Activated CD4-positive, alpha-beta T cell treated with anti-CD3 and anti-CD28 coated beads, Interleukin-2, amount 50 U/mL, for 48 hours (primary cell): ENCODE measurements at places on chromosomes 1 and 21.

- DNase-seq: no peak
Observed at GRCh38 chr1:53585129-53585528, 125.9 kb downstream of the DMRTB1 start.

- no peak for DNase-seq
Observed at GRCh38 chr1:173100476-173101107, 49.9 kb upstream of the TNFSF18 start.

- no peak for DNase-seq
Observed at GRCh38 chr1:15724949-15725880, 10.8 kb upstream of the SLC25A34 start.

DNA sequence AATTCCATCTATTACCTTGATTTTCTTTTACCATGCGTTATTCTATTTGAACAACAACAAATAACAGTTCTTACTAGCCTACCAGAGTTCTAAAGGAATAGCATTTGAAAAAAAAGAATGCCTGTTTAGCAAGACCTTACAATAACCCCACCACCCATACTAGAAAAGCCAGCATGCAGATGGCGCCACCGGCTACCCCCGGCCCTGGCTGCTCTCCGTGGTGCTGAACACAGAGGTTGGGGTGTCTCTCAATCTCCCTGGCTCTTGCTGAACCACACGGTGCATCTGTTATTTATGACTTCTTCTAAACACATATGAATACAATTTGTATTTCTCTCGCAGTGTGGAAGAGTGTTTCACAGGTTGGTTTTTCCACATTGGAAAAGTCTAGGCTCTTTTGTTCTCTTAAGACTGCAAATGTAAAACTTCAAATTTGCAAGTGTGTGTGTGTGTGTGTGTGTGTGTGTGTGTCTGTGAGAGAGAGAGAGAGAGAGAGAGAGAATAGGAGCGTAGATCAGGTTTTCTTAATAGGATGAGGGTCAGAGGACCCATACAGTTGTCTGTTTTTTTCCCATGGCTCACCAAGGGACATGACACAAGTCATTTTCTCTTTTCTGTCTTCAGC is 13.6 kb downstream of the GRIK3 start:
- peak; percentile 10 for DNase-seq

GRCh38 chr1:31183126-31183525 is 56.6 kb downstream of the NKAIN1 start:
- no peak for DNase-seq

GRCh38 chr1:64953241-64953640 is 13.1 kb downstream of the JAK1 start:
- no peak for DNase-seq

DNA sequence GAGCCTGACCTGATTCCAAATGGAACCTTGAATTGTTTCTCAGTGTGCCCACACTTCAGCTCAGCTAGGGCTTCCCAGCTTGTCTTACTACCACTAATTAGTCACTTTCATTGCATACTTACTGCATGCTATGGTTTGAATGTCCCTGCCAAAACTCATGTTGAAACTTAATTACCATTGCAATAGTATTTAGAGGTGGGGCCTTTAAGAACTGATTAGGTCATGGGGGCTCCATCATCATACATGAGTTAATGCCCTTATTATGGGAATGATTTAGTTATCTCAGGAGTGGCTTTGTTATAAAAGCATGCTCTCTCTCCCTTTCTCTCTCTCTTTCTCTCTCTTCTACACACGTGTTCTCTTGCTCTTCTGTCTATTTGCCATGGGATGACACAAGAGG is 68.3 kb downstream of the NENF start:
- no peak for DNase-seq

DNA sequence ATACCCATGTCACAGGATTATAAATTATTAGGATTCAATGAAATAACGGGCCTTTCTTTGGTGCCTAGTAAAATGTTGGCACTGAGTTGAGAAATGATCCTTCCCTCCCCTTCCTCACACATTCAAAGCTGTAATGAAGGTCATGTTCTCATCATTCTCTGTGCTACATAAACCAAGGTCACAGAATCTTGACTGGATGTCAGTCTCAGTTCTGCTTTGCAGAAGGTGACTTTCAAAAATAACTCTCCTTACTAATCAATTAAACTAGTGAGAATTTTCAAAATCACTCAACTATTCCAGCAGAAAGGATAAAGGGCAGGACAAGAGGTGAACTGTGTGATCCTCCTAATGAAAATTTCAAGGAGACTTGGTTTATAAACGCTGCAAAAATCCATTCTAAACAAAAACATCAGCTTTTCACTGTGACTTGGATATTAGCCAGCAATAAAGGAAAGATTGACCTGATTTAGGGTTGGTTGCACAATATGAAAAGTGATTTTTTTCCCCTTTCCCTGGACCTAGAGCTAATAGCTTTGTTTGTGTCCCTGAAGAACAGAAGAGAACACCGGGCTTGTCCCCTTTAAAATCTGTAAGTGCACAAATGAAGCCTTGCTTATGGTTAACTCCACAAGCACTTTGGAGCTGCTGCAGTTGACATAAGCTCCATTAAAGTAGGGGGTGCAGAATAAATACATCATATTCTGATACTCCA is 120.1 kb downstream of the SEC16B start:
- DNase-seq: no peak

GRCh38 chr1:246784621-246785493 is 60.6 kb downstream of the SCCPDH start:
- DNase-seq: no peak
